ENCODE measurements at places on chromosomes 3 and 15. TPM values are rescaled to one million over a fixed set of nuclear protein-coding genes. Genes with fewer than 3 reads are reported as not detected.

The CBLB gene
- 61.2 TPM for total RNA-seq

DNA sequence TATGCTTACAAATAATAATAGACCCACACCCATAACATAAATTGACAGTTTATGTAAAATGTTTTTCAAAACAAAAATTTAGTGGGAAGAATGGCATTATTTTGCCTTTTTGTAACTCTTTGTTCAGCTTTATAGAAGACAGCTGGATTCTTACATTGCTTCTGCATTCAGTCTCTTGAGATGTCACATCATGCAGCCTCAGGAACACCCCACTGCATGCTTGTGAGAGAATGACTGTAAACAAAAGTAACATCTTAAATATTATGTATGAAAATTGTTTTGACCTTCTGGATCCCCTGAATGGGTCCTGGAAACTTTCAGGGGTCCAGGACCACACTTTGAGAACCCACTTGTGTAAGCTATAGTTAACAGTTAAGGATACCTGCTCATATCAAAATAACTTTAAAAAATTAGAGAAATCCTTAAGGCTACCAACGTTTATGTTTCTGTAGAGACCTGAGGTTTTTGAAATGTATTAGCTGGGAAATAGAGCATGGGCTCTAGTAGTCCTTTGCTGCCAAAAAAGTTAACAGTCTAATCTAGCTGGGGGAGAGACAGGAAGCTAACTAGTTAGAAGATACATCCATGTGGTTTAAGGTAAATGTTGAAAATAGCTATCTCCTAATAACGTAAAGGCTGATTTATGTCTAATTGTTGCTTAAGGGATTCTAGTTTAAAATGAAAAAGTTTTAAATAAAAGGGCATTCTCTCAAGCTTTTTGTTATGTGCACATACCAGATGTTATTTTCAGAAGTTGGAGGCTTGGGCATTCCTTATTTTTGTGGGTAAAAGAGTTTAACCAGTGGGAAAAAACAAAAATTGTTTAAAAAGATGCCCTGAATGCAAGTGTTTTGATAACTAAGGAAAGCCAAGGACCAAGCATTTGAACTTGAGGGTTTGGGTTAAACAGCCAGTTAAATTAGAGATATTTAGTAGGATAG, 3.8 kb downstream of the USP3 start:
- H3K27ac ChIP-seq = no peak overlapping the region
- no peak overlapping the region for H3K4me3 ChIP-seq
- no peaks in the 10 kb centered on the region for H3K36me3 ChIP-seq

- no peak overlapping the region for H3K27ac ChIP-seq
- DNase-seq = no peak
- H3K4me3 ChIP-seq = no peak overlapping the region
- no peaks in the 10 kb centered on the region for H3K27me3 ChIP-seq
- H3K36me3 ChIP-seq = no peaks in the 10 kb centered on the region
Observed at GRCh38 chr3:177835917-177836316, 638.6 kb upstream of the TBL1XR1 start.

DNA sequence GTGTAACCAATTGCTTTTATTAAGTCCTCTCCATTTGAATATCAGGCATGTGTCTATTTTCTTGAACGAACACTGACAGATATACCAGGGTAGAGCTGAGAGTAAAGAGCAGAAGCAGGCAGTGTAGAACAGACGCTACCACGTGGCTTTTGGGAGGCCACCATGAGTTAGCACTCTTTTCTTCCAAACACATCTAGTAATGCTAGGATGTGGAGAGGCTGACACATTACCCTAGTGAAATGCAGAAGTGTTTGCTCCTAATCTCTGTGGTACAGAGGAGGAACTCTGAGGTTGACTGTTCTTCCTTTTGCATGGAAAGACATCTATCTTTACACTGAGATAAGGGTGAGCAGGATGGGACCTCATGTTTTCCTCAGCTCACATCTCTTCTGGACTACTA, 216.3 kb downstream of the SATB1 start:
- no peak overlapping the region for H3K4me3 ChIP-seq
- DNase-seq = no peak
- no peaks in the 10 kb centered on the region for H3K27me3 ChIP-seq
- no peaks in the 10 kb centered on the region for H3K36me3 ChIP-seq
- H3K4me1 ChIP-seq = no peaks in the 10 kb centered on the region

DNA sequence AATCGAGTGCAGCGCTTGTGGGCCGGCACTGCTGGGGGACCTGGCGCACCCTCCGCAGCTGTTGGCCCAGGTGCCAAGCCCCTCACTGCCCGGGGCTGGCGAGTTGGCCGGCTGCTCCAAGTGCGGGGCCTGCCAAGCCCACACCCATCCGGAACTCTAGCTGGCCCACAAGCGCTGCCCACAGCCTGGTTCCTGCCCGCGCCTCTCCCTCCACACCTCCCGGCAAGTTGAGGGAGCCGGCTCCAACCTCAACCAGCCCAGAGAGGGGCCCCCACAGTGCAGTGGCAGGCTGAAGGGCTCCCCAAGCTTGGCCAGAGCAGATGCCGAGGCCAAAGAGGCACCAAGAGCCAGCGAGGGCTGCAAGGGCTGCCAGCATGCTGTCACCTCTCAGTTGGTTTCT, 73.4 kb downstream of the PLXNA1 start:
- H3K27me3 ChIP-seq = no peaks in the 10 kb centered on the region
- no peak for DNase-seq
- H3K4me1 ChIP-seq = no peaks in the 10 kb centered on the region
- no peak overlapping the region for H3K27ac ChIP-seq
- no peaks in the 10 kb centered on the region for H3K36me3 ChIP-seq
- H3K4me3 ChIP-seq = no peak overlapping the region

The CACNA1D gene
- total RNA-seq = 0.25 TPM

GRCh38 chr3:45787551-45787950, 8.8 kb downstream of the SLC6A20 start:
- no peak for DNase-seq
- no peaks in the 10 kb centered on the region for H3K36me3 ChIP-seq
- H3K4me1 ChIP-seq = no peaks in the 10 kb centered on the region
- H3K27ac ChIP-seq = no peak overlapping the region
- H3K4me3 ChIP-seq = no peak overlapping the region

- peaks cover 7% of the 10 kb centered on the region for H3K27me3 ChIP-seq
- no peaks in the 10 kb centered on the region for H3K36me3 ChIP-seq
- no peak overlapping the region for H3K4me3 ChIP-seq
- no peak for DNase-seq
- H3K27ac ChIP-seq = no peak overlapping the region
Observed at GRCh38 chr15:56891852-56892440, 26.5 kb upstream of the TCF12 start.

- H3K4me1 ChIP-seq = peaks cover 7% of the 10 kb centered on the region
- H3K4me3 ChIP-seq = peak overlapping the region; percentile 63
- H3K27ac ChIP-seq = no peak overlapping the region
- H3K27me3 ChIP-seq = peaks cover 37% of the 10 kb centered on the region
- peak; percentile 3 for DNase-seq
Observed at GRCh38 chr3:9553948-9554513, 409 bp upstream of the LHFPL4 start.

DNA sequence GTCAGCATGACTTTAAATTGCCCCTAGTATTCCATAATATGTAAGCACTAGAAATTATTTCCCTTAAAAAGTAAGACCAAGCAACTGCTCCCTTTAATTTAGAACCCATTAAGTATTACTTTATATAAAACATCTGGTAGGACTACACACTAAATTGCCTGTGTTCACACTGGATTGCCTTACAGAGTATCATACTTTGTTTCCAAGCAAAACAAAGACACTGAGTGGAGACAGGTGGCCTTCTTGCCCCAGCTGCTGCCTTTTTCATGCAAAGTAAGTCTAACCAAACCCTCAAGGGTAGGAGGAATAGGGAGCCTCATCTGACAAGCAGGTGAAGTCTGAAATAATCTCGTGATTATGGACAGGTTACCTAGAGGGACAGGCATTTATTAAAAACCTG, 87.3 kb downstream of the PEX5L start:
- H3K27ac ChIP-seq = no peak overlapping the region
- no peaks in the 10 kb centered on the region for H3K27me3 ChIP-seq
- no peaks in the 10 kb centered on the region for H3K36me3 ChIP-seq
- no peak for DNase-seq

The BLM gene
- 35.2 TPM for total RNA-seq

The MAP2K5 gene
- total RNA-seq = 17.2 TPM

- H3K36me3 ChIP-seq = no peaks in the 10 kb centered on the region
- no peak overlapping the region for H3K27ac ChIP-seq
- peaks cover 12% of the 10 kb centered on the region for H3K4me1 ChIP-seq
- H3K27me3 ChIP-seq = no peaks in the 10 kb centered on the region
- DNase-seq = no peak
Observed at GRCh38 chr15:46576646-46577395, 942.0 kb downstream of the SQOR start.

- H3K27me3 ChIP-seq = peaks cover 66% of the 10 kb centered on the region
- no peak overlapping the region for H3K4me3 ChIP-seq
- DNase-seq = no peak
- H3K4me1 ChIP-seq = peaks cover 23% of the 10 kb centered on the region
Observed at GRCh38 chr3:2784627-2785026, 325.5 kb downstream of the IL5RA start.

GRCh38 chr3:123201223-123201556, 553 bp upstream of the SEC22A start:
- H3K27me3 ChIP-seq = no peaks in the 10 kb centered on the region
- peaks cover 4% of the 10 kb centered on the region for H3K4me1 ChIP-seq
- no peak for DNase-seq
- no peak overlapping the region for H3K27ac ChIP-seq
- H3K36me3 ChIP-seq = no peaks in the 10 kb centered on the region
- peak overlapping the region; percentile 83 for H3K4me3 ChIP-seq

DNA sequence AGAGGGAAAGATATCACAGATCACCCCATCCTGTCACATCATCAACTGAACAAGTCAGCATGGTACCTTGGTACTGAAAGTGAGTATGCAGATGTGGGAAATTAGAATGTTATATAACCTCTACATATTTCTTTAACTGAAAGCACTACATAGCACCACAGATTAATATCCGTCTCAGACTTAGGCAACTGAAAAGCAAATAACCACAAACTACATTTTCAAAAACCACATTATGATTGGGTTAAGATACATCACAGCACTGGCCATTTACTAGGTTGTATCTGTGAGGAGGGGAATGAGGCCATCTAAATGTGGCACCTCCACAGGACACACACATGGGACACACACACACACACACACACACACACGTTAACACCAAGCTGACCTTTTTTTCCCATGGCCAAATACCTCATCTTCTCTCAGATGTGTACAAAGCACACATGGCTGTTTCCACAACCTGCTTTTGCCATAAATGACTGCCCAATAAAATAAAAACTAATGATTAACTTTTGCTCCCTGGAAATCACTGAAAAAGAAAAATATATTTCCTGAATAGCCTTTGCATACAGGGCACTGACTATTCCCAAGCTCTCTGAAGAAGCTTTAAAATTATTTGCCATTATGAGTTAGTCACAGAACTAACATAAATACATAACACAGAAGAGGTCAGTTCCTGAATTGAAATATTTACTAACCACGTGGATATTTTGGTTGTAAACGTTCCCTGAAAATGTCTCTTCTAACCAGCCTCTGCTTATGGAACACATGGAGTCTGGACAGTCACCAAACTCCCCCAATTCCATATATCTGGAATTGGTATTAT, 60.1 kb downstream of the SUMF1 start:
- no peaks in the 10 kb centered on the region for H3K27me3 ChIP-seq
- H3K4me3 ChIP-seq = no peak overlapping the region
- no peak for DNase-seq
- no peak overlapping the region for H3K27ac ChIP-seq

The RYR3 gene
- total RNA-seq = 4.4 TPM

The TTC23 gene
- 45.3 TPM for total RNA-seq

DNA sequence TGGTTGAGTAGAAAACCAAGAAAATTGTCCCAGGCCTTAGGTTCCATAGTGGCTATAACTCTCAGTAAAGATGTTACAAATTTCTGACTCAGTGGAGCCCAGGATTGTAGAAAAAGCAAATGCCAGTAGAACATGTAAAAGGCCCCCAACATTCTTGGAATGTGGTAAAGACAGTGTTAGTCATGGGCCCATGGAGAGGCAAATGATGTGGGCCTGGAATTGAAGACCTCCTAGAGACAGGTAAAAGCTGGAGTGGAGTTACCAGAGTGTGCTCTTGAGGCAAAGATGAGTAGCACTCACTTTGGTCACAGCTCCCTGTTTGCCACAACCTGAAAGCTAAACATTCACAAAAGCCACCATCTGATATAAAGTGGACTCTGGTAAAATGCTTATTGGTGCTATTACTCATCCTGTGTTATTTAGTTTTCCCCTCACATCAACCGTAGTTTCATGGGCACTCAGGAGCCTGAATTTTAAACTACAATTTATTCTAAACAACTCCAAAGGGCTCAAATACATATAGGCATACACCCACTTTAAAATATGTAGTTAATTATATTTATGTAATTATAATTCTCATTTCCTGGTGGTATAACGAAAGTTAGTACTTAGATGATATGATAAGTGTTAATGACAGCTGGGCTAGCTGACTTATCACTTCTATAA, 359.6 kb upstream of the NECTIN3 start:
- no peaks in the 10 kb centered on the region for H3K27me3 ChIP-seq
- no peak for DNase-seq
- no peaks in the 10 kb centered on the region for H3K36me3 ChIP-seq
- H3K4me1 ChIP-seq = no peaks in the 10 kb centered on the region
- H3K27ac ChIP-seq = no peak overlapping the region

GRCh38 chr15:71747128-71748083, 62.9 kb upstream of the NR2E3 start:
- no peaks in the 10 kb centered on the region for H3K36me3 ChIP-seq
- H3K4me3 ChIP-seq = no peak overlapping the region
- no peaks in the 10 kb centered on the region for H3K27me3 ChIP-seq
- H3K4me1 ChIP-seq = no peaks in the 10 kb centered on the region

The TFG gene
- total RNA-seq = 105 TPM

DNA sequence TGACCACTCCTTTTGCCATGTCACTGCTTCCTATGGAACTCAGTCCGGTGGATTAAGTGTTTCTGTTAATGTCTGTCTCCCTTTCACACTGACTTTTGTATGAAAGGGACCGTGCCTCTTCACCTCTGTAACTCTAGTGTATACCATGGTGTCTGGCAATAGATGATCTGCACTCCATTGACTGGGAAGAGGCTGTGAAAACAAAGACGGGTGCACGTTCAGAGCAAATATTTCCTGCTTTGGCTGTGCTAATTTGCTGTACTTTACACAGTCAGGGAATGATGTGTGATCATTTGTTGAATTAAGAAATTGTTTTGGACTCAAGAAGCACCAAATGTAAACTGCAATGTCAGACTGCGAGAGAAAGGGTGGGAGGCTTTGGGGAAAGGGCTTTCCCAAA, 315.2 kb downstream of the RORA start:
- no peak overlapping the region for H3K27ac ChIP-seq
- no peak overlapping the region for H3K4me3 ChIP-seq
- DNase-seq = no peak
- no peaks in the 10 kb centered on the region for H3K4me1 ChIP-seq
- no peaks in the 10 kb centered on the region for H3K27me3 ChIP-seq

DNA sequence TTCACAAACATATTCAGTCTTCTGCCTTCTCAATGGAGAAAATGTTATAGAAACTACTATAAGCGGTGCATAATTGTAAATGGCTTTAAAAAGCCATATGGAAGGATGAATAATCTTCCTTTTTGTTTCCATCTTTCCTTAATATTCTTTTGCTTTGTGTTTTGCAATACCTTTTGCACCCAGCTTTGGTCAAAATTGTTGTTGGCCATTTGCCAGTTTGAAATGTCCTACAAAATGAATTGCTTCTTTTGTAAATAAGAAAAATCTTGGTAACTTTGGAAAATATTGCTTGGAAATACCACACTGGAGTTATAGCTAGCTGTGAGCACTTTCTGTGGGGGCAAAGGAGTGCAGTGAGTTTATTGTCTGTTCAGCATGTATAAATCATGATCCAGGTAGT, 93.5 kb upstream of the NR2F2 start:
- no peaks in the 10 kb centered on the region for H3K36me3 ChIP-seq
- DNase-seq = no peak
- H3K27ac ChIP-seq = no peak overlapping the region
- H3K27me3 ChIP-seq = no peaks in the 10 kb centered on the region
- no peaks in the 10 kb centered on the region for H3K4me1 ChIP-seq

All from neural progenitor cell (in vitro differentiated cells).